Effector CD8-positive, alpha-beta T cell (primary cell): ENCODE measurements at places on chromosomes 1 and 21.

DNA sequence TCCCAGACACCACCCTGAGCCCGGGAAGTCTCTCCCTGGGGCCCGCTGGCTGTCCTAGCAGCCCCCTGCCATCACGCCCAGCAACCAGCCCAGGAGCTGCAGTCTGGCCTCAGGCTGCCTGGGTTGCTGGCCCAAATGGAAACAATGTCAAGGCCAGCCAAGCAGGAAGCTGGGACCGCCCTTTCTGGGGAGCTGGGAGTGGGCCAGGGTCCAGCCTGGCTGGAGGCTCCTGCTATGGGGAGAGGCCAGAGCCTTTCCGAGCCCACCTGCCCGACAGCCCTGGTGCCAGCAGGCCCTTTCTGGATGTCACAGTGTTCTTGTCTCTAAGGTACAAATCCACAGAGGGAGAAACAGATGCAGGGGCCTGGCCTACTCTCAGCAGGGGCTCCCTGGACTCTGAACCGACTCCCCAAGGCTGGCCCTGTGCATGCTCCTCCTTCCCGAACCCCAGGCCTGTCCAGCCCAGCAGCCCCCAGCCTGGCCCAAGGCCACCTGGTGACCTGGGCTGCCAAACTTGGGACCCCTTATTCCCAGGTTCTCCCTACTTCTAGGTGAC is 1.2 kb upstream of the MMEL1 start:
- no peak for DNase-seq

- no peak for DNase-seq
Observed at GRCh38 chr1:119516247-119516646, 9.2 kb downstream of the HSD3B1 start.

GRCh38 chr21:44058652-44058964 is 46.5 kb downstream of the TRAPPC10 start:
- DNase-seq = no peak

DNA sequence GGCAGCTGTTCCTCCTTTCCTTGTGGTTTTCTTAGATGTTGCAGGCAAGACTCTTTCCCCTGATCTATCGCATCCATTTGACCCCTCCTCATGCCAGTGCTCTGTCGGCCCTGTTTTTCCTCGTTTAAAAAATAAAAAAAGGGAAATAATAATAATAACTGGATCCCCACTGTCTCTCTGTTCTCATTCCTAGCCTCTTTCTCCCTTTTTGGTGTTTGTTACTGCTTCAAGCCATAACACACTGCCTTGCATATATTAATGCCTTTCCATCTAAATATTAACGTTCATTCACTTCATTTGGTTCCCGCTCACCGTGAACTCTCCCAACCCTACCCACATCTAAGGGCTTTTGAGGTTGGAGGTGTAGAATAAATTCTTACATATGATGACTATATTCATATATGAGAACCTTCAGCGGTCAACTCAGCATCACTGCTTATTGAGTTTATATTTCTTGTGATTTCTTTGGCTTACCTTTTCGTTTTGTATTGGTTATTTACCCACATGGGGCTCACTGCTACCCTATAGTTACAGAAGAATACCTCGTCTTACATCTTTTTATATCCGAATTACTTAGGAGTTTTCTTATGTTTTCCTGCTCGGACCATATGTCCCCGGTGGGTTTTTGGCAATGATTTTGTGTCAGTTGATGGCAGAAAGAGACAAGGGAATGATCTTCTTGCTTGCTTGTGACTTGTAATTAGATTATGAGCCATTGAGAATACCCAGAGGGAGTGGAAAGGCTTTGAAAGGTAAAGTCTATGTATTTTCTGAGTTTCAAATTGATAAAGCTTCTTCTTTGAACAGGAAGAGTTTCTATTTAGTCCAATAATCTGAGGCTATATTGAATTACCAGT is 805 bp downstream of the ATG4C start:
- no peak for DNase-seq

GRCh38 chr1:115343200-115343737 is 5.2 kb upstream of the NGF start:
- no peak for DNase-seq

DNA sequence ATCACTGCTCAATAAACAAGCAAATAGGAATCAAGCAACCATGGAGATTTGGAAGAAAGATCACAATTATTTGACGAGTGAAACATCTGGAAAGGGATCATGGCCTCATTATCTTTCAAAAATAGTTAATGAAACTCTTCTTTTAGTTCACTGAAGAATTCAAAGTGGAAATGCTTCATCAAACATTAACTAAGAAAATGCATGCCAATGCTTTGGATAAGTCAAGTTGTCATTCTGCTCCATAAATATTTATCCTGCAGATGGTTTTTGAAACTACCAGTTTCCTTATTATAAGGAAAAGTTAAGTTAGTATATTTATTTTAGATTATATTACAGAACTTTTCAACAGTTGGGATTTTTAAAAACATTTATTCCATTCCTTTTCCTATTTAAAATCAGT is 206.5 kb upstream of the ADGRL2 start:
- DNase-seq = no peak

GRCh38 chr1:31642366-31642765 is 2.3 kb downstream of the PEF1 start:
- DNase-seq = no peak

GRCh38 chr1:195326325-195326724 is 1281.9 kb downstream of the KCNT2 start:
- no peak for DNase-seq

GRCh38 chr1:14365301-14365988 is 233.0 kb upstream of the KAZN start:
- no peak for DNase-seq

DNA sequence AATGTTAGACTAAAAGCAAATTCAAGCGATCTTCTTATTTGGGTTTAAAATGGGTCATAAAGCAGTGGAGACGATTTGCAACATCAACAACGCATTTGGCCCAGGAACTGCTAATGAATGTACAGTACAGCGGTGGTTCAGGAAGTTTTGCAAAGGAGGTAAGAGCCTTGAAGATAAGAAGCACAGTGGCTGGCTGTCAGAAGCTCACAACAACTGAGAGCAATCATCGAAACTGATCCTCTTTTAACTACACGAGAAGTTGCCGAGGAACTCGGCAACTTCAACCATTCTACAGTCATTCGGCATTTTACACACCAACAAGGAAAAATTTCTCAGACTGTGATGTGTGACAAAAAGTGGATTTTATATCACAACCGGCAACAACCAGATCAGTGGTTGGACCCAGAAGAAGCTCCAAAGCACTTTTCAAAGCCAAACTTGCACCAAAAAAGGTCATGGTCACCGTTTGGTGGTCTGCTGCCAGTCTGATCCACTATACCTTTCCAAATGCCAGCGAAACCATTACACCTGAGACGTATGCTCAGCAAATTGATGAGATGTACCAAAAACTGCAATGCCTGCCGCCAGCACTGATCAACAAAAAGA is 47.9 kb downstream of the ASH1L start:
- DNase-seq = no peak

- DNase-seq = peak; percentile 10
Observed at GRCh38 chr1:169546087-169546995, 39.9 kb downstream of the F5 start.

GRCh38 chr1:87495147-87495546 is 166.5 kb downstream of the LMO4 start:
- no peak for DNase-seq

- DNase-seq = no peak
Observed at GRCh38 chr1:203524824-203525223, 30.9 kb downstream of the OPTC start.

GRCh38 chr1:62336638-62336994 is 17.4 kb upstream of the KANK4 start:
- DNase-seq = no peak

- DNase-seq = peak; percentile 9
Observed at GRCh38 chr1:243508303-243508713, 252.5 kb downstream of the SDCCAG8 start.

DNA sequence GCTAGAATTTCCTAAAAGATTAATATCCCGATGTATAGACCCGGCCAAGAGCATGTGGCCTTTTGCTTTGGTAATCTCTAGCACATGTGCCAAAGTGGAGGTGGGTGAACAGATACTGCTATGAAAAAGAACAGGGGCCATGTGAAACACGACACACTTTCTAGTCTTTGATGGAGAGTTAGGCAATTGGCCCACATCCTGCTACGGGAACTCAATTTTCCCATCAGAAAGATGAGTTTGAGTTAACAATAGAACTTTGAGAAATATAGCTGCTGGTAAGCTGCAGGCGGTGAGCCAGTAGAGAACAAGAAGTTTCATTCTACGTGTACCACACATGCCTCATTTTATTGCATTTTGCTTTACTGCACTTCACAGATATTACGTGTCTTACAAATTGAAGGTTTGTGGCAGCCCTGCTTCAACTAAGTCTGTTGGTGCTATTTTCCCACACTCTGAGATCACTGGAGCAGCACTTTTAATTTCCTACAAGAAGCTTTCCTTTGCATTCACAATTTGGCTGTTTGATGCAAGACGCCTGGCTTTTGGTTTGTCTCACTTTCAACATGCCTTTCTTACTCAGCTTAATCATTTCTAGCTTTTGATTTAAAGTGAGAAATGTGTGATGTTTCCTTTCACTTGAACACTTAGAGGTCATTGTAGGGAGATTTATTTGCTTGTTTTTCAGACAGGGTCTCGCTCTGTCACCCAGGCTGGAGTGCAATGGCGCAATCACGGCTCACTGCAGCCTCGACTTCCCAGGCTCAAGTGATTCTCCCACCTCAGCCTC is 46.3 kb downstream of the HTR6 start:
- DNase-seq = no peak
